ENCODE measurements at places on chromosomes 2 and 18.

- DNase-seq, result no peak
Measured at GRCh38 chr2:607172-607571, 70.0 kb downstream of the TMEM18 start.

DNA sequence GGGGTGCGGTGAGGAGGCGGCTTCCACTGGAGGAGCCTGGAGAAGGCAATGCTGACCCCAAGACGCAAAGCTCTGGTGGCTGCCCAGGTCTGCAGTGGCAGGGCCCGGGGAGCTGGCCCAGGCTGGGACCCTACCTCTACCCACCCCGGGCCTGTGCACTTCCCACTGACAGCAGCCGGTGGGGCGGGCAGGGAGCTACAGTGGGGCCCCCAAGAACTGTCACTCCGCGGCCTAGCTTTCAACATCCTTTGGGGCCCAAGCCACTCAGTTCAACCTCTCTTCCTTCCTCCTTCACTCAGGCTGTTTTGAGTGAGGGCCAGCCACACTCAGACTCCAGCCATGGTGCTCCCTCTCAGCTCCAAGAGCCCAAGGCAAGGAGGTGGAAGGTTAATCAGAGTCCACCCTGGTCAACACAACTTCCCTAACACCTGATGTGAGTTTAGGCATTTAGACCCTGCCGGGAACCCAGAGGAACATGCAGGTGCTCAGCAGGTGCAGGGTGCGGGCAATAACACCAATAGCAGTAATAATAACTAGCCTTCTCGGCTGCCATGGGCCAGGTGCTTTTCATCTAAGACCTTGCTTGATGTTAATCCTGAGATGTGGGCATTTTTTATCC is 93.6 kb downstream of the ZFP36L2 start:
- no peak for DNase-seq

DNA sequence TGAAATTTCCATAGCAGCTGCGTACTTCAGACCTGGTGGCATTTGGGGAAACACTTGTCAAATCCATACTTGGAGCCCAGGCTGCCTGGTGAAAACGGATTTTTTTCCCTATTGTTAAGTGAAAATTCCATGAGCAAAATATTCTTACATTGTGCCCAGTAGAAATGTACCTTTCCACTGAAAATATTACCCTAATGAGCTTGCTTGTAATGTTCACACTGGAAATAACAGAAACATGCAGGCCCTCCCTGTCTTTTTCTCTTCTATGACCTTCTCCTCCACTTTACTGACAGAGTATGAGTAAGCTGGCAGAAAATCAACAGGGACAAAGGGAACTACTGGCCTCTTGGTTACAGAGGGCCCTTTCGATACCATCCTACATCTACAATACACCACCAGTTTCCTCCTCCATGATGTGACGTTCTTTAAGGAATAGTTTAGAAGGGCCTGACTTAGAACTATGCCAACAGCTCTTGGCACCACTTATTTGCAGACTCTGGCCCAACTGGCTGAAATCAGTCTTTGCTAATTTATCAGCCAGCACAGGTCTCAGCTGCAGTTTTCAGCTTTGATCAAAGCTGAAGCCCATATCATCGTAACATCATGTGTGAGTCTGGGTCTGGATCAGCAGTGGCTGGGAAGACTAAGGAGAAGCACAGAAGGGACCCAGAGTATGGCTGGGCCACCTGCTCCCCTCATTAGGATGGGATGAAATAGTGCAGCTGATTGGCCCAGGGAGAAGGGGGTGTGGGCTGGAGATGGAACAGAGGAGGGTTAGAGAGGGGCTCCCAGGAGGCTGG is 272.2 kb upstream of the ID2 start:
- DNase-seq, result no peak

- DNase-seq, result no peak
Measured at GRCh38 chr2:207482630-207483029, 47.1 kb upstream of the CREB1 start.

DNA sequence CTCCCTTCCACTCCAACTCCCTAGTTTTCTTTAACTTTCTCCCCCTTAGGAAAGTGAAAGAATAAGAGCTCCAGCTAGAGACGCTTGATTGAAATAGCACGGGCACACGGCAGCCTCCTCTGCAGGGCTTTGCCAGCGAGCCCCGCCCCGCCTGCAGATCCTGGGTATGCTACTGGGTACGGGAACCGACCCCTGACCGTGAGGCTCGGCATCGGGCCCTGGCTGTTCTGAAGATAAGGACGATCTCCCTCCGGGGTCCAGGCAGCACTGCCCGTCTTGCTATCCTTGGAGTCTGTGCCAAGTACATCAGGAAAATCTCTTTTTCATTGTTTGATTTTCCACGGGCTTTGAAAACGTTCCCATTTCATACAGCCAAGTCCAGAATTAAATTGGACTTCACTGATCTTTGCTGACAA is 284.5 kb downstream of the MTX2 start:
- peak; percentile 59 for DNase-seq

GRCh38 chr2:85785027-85785822 is 31.4 kb downstream of the ATOH8 start:
- peak; percentile 54 for DNase-seq

- no peak for DNase-seq
Measured at GRCh38 chr2:107002735-107003134, 116.8 kb upstream of the ST6GAL2 start.

DNA sequence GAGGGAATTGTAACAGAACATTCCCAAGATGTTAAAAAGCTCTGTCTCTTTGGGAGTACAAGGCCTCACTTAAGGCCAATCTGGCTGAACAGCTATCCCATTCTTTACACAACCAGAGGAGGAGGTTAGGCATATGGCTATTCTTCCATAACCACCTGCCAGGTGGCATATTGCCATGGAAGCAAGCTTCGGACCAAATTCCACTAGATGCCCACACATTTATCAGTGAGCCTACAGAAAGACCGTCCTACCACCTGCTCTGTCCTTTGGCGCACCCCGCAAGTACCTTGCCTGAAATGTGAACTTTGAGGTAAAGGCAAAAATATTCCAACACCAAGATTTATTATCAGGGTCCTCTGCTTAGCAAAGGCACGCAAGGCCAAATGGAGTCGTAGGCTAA is 519.9 kb upstream of the TNP1 start:
- no peak for DNase-seq

DNA sequence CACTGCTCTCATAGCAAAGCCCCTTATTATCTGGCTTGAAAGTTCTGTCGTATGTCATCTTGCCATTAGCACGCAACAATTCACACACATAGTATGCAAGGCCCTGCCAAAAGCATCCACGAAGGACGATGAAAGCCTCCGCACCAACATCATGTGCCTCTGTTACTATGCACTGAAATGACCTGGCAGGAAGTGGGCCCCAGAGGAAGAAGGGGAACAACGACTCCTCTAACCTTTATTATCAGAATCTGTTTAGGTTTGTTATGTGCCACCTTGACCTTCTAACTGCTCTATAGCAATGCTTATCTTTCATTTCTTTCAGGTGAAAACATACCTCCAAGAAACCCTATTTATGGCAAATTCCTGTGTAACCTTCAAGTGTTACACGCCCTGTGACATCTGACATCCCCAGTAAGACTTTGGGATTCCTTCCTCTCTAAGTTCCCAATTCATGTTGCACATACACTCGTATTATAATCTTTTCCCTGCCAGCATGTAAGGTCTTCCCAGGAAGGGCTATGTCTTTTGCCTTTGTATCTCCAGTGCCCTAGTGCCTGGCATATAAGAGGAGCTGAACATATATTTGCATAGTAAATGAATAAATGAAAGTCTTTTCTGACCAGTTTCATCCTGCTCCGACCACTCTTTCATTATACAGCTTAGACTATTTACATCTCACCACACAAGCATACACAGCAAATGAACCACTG is 7.0 kb upstream of the NDUFV2 start:
- DNase-seq, result no peak

GRCh38 chr18:49944663-49945062 is 131.3 kb upstream of the ACAA2 start:
- DNase-seq, result no peak

- DNase-seq, result no peak
Measured at GRCh38 chr2:72204786-72205503, 57.3 kb upstream of the CYP26B1 start.

- no peak for DNase-seq
Measured at GRCh38 chr2:4962419-4962818, 729.8 kb upstream of the SOX11 start.

DNA sequence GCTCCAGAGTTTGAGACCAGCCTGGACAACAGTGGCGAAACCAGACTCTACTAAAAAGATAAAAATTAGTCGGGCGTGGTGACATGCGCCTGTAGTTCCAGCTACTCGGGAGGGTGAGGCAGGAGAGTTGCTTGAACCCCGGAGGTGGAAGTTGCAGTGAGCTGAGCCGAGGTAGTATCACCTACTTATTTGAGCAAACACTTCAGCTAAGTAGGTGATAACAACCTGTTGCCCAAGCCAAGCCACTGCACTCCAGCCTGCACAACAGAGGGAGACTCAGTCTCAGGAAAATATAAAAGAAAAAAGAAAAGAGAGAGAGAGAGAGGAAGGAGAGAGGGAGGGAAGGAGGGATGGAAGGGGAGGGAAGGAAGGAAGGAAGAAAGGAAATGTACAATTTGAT is 21.3 kb downstream of the FER1L5 start:
- DNase-seq, result no peak
